ENCODE measurements at places on chromosomes 5 and 9.

GRCh38 chr5:67173959-67174358 lies 22.6 kb downstream of the CD180 start:
- DNase-seq: no peak

DNA sequence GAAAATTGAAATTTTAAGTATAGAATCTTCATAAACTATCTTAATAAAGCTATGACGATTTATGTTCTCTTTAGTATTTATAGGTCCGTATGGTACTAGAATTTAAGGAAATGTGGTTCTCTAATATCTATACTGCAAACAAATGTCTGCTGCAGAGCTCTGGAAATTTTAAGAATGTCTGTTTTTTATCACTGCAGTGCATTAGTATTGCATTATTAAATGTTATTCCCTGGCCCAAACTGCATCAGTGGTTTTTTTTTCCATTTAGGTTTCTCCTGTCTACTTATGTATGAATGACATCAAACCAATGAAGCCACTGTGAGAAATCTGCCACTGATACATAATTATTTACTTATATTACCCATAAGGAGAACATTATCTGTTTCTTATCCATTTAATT lies 211.4 kb upstream of the CD180 start:
- DNase-seq: no peak

GRCh38 chr5:33788922-33789566 lies 102.7 kb downstream of the ADAMTS12 start:
- DNase-seq: no peak

GRCh38 chr9:86795823-86796553 lies 151.3 kb downstream of the GAS1 start:
- no peak for DNase-seq

GRCh38 chr9:470552-471194 lies 256.0 kb downstream of the DOCK8 start:
- no peak for DNase-seq

GRCh38 chr5:120101771-120102170 lies 362.3 kb upstream of the PRR16 start:
- no peak for DNase-seq

- DNase-seq: no peak
Measured at GRCh38 chr5:147985608-147986007, 78.2 kb upstream of the SPINK5 start.

Data from NCI-H524 treated with DMSO at 0.1 percent for 48 hours (cell line).